ENCODE measurements at places on chromosomes 5 and 9. TPM values are rescaled to one million over a fixed set of nuclear protein-coding genes. Genes with fewer than 3 reads are reported as not detected.

DNA sequence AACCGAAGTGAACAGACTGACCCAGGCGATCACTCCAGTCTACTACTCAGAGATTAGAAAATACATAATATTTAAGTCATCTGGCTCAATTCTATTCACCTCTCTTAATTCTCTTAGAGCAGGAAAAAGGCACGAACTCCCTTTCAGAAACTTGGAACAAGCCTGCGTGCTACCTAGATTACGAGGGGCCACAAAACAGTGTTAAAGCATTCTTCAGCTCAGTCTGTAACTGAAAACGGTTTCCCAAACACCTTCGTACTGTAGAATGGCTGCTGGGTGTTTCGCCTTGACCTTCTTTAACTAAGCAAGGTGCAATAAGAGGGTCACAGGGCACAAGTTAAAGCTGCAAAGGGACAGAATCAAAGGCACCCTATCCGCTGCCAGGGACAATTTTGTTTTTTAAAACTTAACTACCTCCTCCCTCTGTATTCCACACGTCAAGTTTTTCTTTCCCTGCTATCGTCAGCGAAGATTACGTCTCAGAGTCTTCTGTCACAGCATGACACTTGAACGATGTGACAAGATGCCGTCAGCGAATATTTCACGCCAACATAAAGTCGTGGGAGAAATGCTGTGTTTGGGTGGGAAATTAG is 687 bp downstream of the LYSMD3 start:
- no peak for DNase-seq

- no peak for DNase-seq
Observed at GRCh38 chr5:64295101-64295500, 129.5 kb downstream of the RNF180 start.

- DNase-seq: no peak
Observed at GRCh38 chr5:53590759-53591158, 30.3 kb downstream of the NDUFS4 start.

GRCh38 chr5:62306896-62307689 is 1.1 kb downstream of the KIF2A start:
- DNase-seq: no peak

DNA sequence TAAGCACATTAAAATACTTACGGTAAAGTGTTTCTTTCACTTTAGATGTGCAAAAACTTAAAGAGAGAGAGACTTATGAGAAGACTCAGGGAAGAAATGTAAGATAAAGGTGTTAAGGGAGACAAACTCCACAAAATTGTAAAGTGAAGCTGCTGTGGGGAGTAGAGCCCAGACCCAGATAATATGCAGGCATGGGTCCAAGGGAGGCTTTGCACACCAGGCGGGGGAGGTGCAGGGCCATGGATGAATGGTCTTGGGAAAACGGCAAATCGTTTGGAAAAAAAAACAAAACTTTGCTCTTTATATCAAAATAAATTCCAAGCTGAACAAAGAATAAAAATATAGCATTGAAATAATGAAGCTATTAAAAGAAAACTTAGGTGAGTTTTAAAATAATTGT is 9.1 kb downstream of the SYK start:
- no peak for DNase-seq

DNA sequence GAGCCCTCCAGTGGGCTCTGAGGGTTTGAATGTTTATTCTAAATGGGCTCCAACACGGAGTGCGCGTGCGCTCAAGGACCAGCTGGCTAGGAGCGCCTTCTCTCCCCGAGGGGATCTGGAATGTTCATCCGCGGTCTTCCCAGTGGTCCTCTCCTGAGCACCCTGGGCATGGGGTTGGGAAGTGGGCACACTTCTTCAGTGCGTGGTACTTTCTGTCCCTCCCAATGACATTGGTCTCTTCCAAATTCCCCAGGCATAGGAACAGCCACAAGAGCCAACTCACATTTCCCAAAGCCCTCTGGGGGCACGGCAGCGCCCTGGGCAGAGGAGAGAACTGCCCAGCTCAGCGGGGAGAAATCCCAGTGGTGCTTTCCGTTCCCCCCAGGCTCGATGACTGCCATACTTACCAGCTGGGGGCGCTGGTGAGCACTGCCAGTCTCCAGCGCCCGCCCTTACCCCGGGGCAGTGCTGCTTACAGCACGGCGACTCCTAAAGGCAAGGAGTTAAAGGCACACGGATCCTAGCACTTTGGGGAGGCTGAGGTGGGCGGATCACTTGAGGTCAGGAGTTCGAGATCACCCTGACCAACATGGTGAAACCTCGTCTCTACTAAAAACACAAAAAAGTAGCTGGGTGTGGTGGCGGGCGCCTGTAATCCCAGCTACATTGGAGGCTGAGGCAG is 29.9 kb upstream of the OBP2B start:
- no peak for DNase-seq

- DNase-seq: no peak
Observed at GRCh38 chr9:92747459-92748232, 17.0 kb downstream of the BICD2 start.

GRCh38 chr5:103373597-103374472 is 115.3 kb downstream of the MACIR start:
- no peak for DNase-seq

DNA sequence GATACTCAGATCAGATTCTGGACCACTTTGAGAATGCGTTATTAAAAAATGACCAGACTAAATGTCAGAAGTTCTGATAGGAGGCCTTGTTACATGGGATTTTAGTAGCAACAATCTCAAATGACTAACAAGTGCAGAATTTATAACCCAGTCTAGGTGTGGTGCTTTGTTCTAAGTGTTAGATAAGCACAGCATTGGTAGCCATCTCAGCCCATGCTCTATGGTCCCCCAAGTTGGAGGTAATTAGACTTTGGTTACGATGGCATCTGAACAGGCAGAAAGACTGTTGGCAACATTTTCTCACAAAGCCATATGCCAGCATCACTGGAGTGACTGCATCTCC is 140.4 kb upstream of the RPS23 start:
- DNase-seq: no peak

DNA sequence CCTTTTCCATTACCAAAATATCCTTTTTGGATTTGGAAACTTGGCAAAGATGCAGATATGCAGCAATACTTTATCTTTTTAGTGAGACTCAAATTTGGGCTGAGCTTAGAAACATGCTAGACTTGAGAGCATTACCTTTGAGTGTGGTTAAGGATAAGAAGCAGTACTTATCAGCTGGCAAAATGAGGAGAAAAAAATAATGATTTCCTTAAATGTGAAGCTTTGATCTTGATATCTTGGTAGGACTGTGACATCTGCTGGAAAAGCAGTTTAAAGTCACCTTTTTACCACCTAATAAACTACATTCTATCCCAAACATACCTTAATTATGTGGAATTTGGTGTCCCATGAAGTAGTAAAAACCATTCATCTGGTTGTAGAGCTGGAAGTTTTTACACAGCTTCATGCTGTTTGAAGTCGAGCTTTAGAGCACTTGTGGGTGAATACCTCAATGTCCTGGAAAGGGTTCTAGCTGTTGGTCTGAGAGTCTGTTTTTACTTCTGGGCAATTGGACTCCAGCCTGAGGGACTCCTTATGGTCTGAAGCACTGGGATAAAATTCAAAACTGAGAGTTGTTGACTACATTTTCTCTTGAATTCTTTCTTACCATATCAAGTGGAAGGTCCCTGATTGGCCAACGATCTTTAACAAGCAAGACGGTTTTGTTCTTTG is 53.4 kb downstream of the LRRC70 start:
- no peak for DNase-seq

DNA sequence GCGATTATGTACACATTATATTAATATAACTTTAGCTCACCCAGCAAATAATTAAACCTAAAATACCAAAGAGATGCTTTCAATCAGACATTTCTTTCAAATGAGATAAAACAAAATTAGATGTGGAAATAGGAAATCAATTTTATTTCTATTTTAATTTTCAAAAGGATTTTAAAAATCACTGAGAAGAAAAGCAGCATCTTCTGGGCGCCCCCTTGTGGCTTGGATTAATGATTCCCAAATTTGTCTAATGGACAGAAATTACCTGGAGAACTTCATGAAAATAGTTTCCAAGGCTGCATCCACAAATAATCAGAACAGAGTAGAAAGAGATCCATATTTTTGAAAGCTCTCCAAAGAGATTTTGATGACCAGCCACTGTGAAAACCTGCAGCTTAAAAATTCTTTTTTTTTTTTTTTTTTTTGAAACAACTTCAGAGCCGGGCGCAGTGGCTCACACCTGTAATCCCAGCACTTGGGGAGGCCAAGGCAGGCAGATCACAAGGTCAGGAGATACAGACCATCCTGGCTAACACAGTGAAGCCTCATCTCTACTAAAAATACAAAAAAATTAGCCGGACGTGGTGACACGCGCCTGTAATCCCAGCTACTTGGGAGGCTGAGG is 50.9 kb upstream of the CEMIP2 start:
- DNase-seq: no peak

- DNase-seq: no peak
Observed at GRCh38 chr5:40416098-40416497, 263.6 kb upstream of the PTGER4 start.

LSM11 gene
- 0.71 TPM for polyA plus RNA-seq

CNTFR gene
- polyA plus RNA-seq: not detected

SMC2 gene
- 121 TPM for polyA plus RNA-seq
